ENCODE measurements at places on chromosomes 11 and 22. TPM values are rescaled to one million over a fixed set of nuclear protein-coding genes. Genes with fewer than 3 reads are reported as not detected.

Gene MPZL3
- 0.52 TPM for total RNA-seq

DNA sequence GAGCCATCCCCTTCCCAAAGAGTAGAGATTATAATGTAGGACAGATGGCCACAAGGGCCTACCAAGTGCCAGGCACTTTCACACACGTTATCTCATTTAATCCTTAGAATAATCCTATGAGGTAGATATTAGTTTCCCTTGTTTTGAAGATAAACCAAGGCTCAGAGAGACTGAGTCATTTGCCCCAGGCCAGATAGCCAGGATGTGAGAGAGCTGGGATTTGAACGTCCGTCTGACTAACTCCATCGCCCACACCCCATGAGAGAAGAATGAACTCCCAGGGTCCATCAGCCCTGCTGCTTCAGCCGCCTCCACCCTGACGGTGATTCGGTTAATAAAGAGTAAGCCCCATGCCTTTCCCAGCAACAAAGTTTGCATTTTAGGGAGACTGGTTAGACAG lies 10.7 kb downstream of the PRG3 start:
- no peak for DNase-seq

- DNase-seq, result no peak
Measured at GRCh38 chr11:114499756-114500155, 59.9 kb downstream of the NXPE1 start.

DNA sequence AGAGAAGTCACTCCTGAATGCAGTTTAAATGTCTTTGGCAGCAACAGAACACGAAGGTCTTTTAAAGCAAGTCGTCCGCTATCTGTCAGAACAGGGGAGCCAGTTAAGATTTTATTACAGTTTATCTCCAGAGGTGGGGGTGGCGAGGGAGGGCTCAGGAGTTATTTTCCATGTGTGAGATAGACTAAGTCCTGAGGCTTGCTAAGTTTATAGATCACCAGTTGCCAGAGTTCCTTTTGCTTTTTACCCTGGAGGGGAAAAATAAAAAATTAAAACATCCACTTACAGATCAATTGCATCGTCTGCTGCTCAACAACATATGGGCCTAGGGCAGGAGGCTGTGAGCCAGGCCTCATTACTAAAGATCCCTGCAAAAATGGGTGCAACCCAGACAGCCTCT lies 90.7 kb downstream of the SNX19 start:
- no peak for DNase-seq

DNA sequence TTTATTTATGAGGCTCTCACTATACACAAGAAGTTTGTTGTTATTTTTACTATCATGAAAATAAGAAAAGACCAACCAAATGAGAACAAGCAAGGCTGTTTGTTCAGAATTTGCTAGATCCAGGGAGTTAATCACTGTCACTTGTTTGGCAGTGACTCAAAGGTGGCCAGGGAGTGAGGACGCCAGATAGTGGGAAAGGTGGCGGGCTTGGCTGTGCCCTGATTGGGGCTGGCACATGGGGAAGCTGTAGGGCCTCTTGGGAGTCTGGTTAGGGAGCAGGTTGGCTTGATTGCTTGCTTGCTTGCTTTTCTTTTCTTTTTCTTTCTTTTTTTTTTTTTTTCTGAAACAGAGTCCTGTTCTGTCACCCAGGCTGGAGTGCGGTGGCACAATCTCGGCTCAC lies 53.1 kb upstream of the SLC22A12 start:
- DNase-seq, result no peak

DNA sequence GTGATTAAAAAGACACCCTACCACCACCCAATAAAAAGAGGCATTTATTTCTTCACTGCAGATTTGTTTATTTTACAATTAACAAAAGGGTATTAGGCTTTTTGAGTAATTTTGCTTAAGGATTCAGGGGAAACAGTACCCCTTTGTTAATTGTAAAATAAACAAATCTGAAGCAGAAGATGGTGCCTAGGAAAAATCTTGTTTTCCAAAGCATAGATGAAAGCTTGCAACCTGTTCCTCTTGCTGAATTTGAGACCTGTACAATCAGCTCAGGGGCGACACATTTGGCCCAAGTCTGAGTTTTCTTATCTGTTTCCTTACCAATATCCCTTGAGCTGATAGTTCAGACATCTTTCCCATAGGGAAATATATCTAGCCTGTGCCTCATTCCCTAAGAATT lies 171.9 kb downstream of the GRIA4 start:
- no peak for DNase-seq

Gene FAM111A
- total RNA-seq, result 23.6 TPM

GRCh38 chr11:12689029-12689755 lies 15.0 kb downstream of the TEAD1 start:
- DNase-seq, result no peak

Gene KRTAP5-10
- not detected for total RNA-seq

GRCh38 chr11:24408202-24408601 lies 88.7 kb upstream of the LUZP2 start:
- DNase-seq, result no peak

GRCh38 chr11:93256623-93257022 lies 58.8 kb upstream of the SLC36A4 start:
- no peak for DNase-seq

DNA sequence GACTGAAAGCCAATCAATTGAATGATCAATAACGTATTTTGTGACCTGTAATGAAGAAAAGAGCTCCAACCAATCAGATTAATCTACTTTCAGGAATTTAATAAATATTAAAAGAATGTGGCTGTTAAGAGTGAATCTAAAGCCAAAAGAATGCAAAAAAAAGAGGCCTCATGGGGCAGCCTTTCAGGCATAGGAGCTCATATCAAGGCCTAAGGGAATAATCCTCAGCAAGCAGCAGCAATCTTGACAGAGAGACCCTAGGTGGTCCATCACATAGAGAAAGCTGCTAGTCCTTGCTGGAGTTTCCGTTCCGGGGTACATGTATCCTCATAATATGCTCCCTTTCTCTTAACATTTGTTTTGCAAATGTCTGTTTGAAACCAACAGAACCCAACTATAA lies 313.1 kb upstream of the PITPNB start:
- DNase-seq, result no peak

DNA sequence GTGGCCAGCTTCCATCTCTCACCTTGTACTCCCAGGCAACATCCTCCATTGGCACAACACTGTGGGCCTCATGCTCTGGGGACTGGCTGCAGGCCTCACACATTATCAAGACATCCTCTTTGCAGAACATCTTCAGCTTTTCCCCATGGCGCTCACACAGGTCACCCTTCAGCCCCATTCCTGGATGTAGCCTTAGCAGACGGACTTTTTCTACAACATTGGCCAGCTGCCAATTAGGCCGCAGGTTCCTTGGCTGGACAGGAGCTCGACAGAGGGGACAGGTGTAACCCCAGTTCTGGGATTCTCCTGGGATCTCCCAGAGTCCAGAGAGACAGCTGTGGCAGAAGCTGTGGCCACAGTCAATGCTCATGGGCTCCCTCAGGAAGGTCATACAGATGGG lies 3.0 kb downstream of the TRIM68 start:
- no peak for DNase-seq

DNA sequence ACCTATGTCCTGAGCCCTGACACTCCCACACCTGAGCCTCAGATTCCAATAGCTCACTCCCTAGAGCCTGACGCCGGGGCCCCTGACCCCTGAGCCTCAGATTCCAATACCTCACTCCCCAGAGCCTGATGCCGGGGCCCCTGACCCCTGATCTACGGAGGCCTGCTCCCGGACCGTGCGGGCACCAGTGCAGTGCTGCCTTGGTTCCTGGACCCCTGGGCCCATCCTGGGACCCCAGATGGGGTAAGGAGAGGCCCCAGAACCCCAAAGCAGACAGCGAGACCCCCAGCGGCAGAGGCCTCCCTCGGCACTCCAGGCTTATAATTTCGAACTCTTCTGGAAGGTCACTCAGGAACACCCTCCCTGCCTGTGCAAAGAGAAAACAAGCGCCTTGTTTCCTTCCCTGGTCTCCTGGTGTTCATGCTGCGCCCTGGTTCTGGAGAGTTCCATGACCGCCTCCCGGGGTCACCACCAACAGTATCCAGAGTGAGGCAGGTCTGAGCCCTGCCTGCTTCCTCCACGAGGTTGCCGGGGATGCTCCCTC lies 7.5 kb downstream of the SUSD2 start:
- DNase-seq, result peak; percentile 54

Gene LMNTD2
- total RNA-seq, result 0.43 TPM

Gene ZPR1
- 44.6 TPM for total RNA-seq

DNA sequence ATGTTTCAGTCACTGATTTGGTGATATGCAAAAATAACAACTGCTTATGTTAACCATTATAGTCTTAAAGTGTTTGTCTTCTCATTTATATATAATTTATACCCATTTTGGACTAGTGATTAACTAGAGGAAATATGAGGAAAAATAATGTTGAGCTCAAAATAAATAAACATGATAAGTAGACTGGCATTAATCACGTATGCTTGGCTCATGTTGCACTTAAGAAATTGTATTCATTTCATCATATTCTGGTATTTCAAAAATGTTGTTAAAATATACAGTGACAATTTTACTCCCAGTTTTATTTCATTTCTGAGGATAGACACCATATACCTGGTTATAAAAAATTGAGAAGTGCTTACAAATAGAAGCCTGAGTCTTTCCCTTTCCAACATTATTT lies 3.8 kb upstream of the OR10D3 start:
- DNase-seq, result no peak

Gene B4GALNT4
- 0.52 TPM for total RNA-seq

DNA sequence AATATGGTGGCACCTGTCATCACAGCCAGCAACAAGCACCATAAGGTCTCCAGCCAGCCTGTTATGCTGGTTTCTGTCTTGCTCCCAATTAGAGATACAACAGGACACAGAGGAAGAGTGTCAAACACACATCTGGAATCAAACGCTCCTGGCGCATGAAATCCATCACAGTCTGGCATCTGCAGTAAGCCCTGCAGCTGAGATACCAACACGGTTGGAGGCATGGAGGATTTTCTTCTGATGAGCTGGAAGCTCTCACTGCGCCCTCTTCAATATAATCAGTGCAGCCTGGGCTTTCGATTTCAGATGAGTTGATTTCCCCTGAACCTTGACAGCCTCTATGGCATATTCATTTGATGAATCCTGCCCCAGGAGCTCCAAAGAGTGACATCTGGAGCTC lies 27.8 kb upstream of the CARS1 start:
- no peak for DNase-seq

DNA sequence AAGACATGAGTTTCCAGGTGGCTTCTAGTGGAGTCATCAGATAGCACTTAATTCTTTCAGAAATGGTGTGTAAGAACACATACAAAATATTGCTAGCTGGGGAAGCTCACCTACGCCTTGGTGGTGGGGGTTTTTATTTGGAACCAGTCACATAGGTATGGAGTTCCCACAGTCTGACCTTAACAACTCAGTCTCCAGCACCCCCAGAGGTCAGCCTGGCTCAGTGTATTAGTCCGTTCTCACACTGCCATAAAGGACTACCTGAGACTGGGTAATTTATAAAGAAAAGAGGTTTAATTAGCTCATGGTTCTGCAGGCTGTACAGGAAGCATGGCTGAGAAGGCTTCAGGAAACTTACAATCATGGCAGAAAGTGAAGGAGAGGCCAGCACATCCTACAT lies 317.5 kb upstream of the ZC3H12C start:
- DNase-seq, result no peak

Gene HTR3A
- total RNA-seq, result not detected

Gene MRGPRE
- not detected for total RNA-seq

DNA sequence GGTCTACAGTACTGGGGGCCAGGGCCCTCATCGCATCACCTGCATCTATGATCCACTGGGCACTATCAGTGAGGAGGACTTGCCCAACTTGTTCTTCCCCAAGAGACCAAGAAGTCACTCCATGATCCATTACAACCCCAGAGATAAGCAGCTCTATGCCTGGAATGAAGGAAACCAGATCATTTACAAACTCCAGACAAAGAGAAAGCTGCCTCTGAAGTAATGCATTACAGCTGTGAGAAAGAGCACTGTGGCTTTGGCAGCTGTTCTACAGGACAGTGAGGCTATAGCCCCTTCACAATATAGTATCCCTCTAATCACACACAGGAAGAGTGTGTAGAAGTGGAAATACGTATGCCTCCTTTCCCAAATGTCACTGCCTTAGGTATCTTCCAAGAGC lies 3.8 kb upstream of the PPFIBP2 start:
- no peak for DNase-seq

- peak; percentile 86 for DNase-seq
Measured at GRCh38 chr11:127843483-127844396, 743.6 kb downstream of the ETS1 start.

DNA sequence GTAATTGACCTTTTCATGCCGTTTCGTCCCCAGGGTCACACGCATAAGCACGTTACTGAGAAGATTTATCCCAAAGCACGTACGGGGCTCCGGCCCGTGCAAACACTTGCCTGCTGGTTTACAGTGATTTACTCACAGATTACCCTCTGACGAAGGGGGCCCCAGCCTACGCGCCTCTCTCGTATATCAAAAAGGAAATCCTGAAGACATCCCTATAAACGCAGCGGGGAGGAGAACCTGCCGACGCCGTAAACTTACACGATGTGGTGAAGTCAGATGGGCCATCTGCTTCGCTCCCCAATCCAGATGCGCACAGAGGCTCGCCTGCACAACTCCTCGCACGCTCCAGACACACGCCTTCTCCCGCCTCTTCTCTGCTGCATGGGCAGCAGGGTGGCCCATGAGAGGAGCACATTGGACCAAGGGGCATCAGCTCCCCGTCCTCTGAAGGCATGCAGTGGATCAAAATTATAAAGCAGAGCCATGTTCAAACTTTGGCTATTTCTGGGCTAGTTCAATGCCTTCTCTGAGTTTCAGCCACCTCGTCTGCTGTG lies 123.6 kb downstream of the MN1 start:
- DNase-seq, result no peak

Gene OR10A2
- total RNA-seq, result not detected

DNA sequence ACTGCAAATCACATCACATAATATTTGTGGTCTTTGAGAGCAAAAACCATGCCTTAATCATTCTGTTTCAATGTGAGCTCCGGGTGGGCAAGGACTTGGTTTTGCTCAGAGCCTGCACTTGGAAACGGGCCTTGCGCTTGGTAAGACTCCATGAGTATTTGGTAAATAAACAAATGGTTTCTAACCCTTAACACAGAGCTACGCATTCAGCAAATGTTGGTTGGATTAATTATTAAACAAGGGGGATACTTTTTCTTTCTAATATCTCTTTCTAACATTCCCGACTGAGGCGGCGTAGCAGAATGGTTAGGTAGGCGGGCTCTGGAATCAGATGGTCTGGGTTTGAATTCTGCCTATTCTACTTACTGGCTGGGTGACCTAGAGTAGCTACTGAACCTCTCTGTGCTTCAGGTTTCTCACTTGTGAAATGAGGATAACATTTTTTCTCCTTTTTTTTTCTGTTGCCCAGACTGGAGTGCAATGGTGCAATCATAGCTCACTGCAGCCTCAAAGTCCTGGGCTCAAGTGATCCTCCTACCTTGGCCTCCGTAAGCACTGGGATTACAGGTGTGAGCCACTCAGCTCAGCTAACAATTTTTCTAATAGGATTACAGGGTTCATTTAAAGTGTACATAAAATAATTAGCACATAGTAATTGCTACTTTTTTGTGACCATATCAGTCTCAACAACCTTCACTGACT lies 3.4 kb upstream of the FAM83F start:
- peak; percentile 22 for DNase-seq

DNA sequence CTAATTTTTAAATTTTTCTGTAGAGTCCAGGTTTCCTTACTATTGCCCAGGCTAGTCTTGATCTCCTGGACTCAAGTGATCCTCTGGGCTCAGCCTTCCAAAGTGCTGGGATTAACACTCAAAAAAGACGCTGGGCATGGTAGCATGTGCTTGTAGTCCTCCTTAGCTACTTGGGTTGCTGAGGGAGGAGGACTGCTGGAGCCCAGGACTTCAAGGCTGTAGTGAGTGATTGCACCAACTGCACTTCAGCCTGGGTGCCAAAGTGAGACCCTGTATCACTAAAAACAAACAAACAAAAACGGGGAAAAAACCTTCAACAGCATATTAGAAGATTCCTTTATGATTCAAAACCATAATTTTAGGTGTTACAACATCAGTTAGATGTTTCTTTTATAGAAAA lies 44.6 kb downstream of the RSF1 start:
- no peak for DNase-seq

Gene MMP10
- not detected for total RNA-seq

All from posterior vena cava (tissue), 2 donors.